ENCODE measurements at places on chromosomes 4 and X.

DNA sequence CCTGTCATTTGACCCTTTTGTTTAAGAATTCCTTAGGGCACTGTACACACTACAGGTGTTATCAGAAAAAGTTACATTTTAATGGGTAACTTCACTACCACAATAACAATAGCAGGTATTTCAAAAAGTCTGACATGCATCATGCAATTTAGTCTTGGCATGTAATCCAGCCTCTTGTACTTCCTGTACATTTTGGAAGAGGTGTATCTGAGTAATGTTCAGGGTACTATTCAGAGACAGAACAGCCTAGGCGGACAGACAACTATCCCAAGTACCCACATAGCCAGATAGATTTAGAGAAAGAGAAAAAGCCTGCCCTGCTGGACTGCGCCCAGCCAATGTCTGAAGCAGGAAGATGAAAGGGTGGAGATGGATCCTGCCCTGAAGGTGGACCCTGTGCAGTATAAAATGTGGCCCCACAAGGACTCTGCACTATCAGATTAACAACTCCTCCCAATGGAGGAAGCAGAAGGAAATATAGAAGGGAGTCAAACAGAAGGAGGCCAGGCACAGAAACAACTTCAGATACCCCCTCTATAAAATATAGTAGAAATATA, 8.5 kb downstream of the UGT2B7 start:
- no peak for DNase-seq

GRCh38 chrX:110532581-110532931, 173.9 kb downstream of the RTL9 start:
- DNase-seq: no peak

DNA sequence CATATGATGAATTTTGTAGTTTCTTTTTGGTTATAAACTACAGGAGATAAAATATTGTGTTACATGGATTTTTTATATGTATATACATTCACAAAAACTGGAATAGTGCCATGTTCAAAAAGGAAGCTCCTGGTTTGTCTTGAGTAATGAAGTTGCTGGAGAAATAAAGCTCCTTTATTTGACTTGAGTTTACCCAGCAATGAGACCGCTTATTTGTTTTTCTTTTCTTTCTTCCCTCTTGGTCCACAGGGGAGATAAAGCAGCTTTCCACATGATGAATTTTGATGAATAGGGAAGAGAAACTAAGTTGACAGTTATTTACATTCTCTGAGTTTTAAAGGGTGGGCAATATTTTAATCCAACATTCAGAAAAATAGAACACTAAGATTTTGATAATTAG, 176.5 kb downstream of the GPM6A start:
- no peak for DNase-seq

- no peak for DNase-seq
Measured at GRCh38 chr4:123455360-123455759, 58.8 kb downstream of the SPRY1 start.

- peak; percentile 69 for DNase-seq
Measured at GRCh38 chrX:13658602-13659001, 5.7 kb downstream of the TCEANC start.
